ENCODE measurements at places on chromosomes 6 and 20. TPM values are rescaled to one million over a fixed set of nuclear protein-coding genes. Genes with fewer than 3 reads are reported as not detected.

Gene OPRM1
- not detected for polyA plus RNA-seq

Gene FAM184A
- not detected for polyA plus RNA-seq

GRCh38 chr6:158789115-158789917, 29.9 kb downstream of the EZR start:
- DNase-seq, result peak; percentile 57

DNA sequence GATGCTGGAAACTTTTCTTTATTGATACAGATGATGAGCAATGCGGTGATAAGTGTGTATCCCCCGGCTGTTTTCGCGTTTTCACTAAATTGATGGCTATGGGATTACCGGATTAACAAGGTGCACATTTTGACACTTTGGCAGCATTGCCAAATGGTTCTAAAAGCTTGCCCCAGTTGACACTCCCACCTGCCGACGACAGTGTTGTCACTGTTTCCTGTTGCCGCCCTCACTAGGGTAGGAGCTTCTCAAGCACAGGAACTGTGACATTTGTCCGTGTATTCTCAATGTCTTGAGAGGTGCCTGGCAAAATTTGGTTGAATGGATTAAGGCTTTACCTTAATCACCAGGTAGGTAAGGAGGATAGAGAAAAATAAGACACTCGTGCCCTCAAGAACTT, 9.8 kb upstream of the MAPK13 start:
- DNase-seq, result peak; percentile 75

GRCh38 chr20:63624486-63624885, 2.4 kb downstream of the GMEB2 start:
- DNase-seq, result no peak

DNA sequence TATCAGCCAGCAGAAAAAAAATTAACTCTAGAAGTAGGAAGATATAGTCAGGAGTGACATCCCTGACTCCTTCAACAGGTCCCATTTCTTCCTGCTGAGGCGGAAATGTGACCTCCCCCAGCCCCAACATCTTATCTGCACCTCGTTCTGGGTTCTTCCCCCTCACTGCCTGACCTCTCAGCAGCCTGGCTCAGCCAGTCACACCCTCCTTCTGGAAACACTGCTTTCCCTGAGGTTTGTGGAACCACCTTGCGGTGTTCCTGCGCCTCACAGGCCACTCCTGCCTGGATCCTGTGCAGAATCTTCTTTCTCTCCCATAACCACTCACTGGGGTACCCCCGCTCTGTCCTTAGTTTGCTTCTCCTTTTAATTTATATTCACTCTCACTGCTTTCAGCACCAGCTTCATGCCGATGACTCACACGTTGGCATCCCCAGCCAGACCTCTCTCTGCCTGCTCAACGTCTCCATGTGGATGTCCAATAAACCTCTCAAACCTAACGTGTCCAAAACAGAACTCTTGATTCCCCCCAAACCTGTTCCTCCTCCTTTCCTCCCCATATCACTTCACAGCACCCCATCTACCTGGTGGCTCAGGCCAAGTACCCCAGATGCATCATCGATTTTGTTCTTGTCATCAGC, 222.8 kb upstream of the PLN start:
- DNase-seq, result no peak

DNA sequence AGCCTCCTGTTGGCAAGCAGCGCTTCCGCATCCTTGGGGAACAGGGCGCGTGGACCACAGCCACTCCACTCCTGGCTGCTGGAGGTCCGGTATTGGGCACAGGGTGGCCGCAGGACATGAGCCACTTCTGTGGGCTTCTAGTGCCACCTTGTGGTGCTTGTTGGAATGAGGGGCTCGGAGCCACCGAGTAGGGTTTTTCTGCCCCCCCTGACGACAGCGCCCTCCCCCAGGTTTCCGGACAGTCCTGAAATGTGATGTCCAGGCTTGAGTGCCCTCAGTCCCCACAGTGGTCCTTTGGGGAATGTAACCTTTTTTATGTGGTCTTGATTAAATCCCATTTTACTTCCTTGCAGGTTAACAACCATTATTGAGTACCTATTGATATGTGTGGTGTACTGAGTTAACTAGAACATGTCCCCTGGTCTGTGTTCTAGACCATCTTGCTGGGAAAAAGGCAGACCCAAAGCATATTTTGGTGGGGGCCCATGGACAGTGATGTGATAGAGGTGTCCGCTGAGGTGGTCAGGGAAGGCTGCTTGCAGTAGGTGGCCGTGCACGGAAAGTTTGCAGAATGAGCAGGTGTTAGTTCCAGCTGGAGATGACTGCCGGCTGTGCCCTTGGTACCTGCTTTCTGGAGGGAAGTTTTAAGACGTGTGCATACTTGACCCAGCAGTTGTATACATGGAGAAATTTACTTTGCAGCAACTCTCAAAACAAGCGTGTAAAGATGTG, 70.0 kb downstream of the PTPN1 start:
- peak; percentile 44 for DNase-seq

DNA sequence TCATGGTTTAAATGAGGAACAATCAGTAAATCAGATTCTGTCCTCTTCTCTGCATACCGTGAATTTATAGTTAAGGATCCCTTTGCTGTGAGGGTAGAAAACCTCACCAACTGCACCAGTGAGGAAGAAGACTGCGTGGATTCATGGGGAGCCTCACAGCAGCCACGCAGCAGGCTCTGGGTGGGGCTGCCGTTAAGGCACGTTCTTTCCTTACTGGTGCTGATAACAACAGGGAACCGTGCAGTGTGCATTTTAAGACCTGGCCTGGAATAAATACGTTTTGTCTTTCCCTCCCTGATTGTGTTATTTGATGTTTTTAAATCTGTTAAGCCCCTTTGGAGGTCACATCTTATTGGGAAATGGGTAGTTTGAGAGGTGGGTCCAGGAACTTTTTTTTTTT, 17.6 kb upstream of the MYLK2 start:
- DNase-seq, result no peak

DNA sequence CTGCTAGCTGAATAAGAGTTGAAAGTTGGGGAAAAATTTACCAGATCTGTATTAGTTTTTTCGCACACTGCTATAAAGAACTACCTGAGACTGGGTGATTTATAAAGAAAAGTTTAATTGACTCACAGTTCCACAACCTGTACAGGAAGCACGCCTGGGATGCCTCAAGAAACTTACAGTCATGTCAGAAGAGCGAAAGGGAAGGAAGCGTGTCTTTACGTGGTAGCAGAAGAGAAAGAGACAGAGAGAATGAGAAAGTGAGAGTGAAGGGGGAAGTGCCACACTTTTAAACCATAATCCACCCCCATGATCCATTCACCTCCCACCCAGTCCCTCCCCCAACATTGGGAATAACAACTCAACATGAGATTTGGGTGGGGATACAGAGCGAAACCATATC, 79.6 kb downstream of the KHDC1L start:
- no peak for DNase-seq
